ENCODE measurements at places on chromosomes 7 and 10.

GRCh38 chr10:19549503-19549902, 266.7 kb upstream of the PLXDC2 start:
- no peak for DNase-seq

DNA sequence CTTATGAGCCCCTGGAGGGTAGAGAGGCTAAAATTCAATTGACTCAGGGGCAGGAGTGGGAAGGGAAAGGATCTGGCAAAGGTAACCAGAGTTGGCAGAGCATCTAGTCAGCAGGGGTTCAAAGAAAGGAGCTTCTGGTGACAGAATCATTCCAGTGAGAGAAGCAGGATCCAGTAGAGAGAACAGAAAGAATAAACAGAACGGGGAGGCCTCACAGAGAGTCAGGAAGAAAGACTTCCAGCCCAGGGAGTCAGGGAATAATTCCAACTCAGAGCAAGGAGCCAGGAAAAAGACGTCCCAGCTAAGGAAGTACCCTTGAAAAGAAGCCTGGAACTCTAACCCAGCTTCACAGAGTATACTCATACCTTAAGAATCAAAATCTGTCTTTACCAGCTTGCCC, 66.6 kb upstream of the CPXM2 start:
- DNase-seq = no peak

DNA sequence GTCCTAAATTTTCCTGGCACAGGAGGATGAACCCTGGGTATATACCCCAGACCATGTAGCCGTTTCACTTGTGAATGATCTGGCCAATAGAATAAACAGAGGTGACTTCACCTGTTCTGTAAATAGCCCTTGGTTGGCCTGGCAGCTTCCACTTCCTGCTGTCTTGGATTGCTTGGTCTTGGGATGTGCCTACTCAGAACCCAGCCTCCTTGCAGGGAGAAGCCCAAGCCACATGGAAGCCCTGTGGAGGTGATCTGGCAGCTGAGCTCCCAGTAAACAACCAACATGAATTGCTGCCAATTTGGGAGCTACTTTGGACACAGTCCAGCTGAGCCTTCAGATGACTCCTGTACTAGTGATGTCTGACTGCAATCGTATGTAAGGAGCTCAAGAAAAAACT, 4.8 kb upstream of the RAPGEF5 start:
- DNase-seq = no peak

DNA sequence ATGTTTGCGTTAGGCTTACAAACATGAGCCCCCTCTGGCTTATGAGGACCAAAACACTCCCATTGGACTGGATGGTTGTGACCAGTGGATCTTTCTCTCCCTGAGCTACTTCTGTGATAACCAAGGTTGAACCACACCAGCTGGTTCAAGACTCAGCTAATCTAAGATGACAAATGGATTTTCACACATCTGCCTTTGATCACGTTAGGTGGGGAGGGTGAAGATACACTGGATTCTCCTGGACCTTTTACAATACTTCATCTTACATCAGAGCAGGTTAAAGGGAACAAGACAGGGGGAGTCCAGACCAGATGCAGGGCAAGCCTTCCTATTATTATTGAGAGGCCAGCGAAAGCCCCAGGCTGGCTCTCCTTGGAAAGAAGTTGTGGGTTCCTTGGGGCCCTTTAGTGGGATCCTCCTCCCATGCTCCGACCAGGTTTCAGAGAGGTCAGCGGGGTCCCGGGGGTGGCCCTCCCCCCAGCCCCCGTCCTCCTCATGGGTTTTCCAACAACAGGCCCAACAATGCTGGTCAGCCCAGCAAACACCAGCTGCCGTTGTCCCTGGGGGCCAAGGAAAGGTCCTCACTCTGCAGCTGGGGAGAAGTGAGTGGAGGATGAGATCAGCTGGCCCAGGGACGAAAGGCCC, 2.8 kb downstream of the GFRA1 start:
- no peak for DNase-seq

GRCh38 chr7:46600340-46600739, 679.3 kb upstream of the IGFBP3 start:
- no peak for DNase-seq

- no peak for DNase-seq
Measured at GRCh38 chr7:87875151-87876039, 765 bp downstream of the SLC25A40 start.

Data from NCI-H187 treated with DMSO at 0.1 percent for 48 hours (cell line).